ENCODE measurements at places on chromosomes 16 and 17. TPM values are rescaled to one million over a fixed set of nuclear protein-coding genes. Genes with fewer than 3 reads are reported as not detected.

HSDL1 gene
- 14.4 TPM for total RNA-seq

AATK gene
- 0.46 TPM for total RNA-seq

RDM1 gene
- not detected for total RNA-seq

APOH gene
- 0.73 TPM for total RNA-seq

CA10 gene
- total RNA-seq: not detected

PDP2 gene
- total RNA-seq: 27.4 TPM

KRTAP1-4 gene
- total RNA-seq: not detected

OTOA gene
- total RNA-seq: not detected

PROCA1 gene
- 1.2 TPM for total RNA-seq

TBC1D28 gene
- not detected for total RNA-seq

GAS2L2 gene
- total RNA-seq: 0.05 TPM

- DNase-seq: no peak
Observed at GRCh38 chr17:73348018-73348828, 36.4 kb upstream of the CDC42EP4 start.

DNA sequence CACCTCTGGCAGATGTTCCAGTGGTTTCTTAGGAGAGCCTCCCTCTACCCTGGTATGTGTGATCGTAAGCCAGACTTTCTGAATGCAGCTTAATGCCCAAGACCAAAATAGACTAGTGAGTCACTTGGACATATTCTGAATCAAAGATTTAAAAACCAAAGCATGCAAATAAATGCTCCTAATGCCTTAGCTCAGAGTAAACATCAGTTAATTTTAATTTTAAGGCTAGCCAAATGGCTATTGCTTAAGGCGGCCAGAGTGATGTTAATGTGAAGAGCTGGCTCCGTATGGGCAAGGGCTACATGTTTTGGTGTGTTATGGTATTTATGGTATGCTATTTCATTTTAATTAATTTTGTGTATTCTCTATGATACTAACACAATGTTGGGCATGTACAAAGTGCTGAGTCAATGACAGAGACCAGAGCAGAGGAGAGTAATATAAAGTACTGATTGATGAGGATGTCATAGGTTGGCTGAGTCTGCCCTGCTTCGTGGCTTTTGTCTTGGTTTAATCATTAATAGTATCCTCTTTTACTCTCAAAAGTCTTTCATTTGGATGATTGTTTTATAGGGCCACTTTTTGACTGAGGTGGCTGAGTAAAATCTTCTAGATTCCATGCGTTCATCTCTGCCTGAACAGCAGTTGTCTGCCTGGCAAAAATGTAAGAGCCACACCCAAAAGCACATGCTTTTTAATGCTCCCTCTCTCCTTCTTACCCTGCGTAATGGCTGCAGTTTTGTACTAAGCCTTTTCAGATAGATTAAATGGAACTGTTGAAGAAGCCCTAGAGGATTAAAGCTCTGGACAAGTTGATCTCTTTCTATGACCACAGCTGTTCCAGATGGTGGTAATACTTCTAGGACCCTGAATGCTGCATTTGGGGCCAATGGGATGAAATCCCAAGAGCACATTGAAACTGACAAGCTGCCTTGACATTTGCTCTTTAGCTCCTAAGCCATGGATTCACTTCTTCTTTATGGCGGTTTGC is 59.6 kb downstream of the MAP2K6 start:
- DNase-seq: no peak

DNA sequence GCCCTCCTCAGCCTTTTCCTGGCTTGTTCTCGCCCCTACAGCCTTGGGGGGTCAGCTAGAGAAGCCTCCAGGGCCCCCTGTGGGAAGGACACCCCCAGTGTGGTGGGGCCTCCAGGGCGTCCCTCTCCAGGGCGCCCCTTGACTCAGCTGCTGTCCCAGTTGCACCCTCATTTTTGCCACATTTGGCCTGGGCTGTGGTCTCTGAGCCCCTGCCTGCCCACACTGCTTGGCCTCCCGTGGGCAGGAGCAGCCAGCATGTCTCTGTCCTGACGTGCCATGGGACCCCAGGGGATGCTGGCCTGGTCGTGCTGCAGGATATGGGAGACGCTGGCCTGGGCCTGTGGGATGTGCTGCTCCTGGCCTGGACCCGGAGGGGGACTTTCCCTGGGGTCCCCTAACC is 5.0 kb downstream of the CHTF18 start:
- no peak for DNase-seq

GRCh38 chr17:7589891-7590691 is at the start of gene SOX15:
SOX15 (minus strand) TSS chr17:7590094; CDS start chr17:7589676, 418 bp downstream.
- DNase-seq: no peak

- no peak for DNase-seq
Observed at GRCh38 chr16:73350707-73351452, 303.0 kb upstream of the ZFHX3 start.

DNA sequence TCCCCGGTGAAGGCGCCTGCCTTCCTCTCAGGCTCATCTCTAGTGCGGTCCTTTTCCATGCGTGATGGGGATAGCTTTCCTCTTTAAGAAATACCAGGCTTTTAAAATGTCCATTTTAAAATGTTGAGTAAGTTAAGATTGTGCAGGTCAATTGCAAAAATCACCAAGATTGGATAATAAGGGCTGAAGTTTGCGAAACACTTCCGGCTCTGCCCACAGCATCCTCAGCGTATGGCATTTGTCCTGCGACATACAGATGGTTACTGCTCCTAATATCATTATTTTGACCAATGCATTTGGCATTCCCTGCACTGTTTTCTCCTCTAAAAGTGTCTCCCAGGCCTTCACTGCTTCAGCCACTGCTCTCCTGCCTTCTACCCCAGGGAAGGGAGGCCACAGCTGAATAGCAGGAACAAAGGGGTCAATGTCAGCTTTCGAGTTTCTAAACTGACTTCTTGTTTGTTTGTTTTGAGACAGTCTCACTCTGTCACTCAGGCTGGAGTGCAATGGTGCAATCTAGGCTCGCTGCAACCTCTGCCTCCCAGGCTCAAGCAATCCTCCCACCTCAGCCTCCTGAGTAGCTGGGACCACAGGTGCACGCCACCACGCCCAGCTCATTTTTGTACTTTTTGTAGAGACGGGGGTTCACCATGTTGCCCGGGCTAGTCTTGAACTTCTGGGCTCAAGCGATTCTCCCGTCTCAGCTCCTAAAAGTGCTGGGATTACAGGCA is 91.9 kb downstream of the CRISPLD2 start:
- no peak for DNase-seq

DNA sequence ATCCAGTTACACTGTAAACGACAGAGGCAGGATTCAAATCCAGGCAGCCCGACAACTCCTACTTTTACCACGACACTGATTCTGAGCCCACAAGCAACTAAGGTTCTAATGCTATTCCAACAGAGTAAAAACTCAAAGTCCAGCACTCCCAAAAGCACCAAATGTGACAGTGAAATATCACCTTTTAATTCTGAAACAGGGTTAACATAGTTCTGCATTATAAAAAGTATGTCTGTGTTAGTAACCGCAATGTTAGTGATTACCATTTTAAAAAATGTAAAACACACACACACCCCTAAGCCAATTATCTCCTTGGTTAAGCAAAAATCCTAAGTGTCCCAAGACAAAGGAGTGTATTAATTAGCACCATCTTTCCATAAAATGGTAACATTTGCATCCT is 19.7 kb downstream of the HELZ start:
- DNase-seq: no peak

- no peak for DNase-seq
Observed at GRCh38 chr16:86558355-86559193, 3.5 kb upstream of the MTHFSD start.

DNA sequence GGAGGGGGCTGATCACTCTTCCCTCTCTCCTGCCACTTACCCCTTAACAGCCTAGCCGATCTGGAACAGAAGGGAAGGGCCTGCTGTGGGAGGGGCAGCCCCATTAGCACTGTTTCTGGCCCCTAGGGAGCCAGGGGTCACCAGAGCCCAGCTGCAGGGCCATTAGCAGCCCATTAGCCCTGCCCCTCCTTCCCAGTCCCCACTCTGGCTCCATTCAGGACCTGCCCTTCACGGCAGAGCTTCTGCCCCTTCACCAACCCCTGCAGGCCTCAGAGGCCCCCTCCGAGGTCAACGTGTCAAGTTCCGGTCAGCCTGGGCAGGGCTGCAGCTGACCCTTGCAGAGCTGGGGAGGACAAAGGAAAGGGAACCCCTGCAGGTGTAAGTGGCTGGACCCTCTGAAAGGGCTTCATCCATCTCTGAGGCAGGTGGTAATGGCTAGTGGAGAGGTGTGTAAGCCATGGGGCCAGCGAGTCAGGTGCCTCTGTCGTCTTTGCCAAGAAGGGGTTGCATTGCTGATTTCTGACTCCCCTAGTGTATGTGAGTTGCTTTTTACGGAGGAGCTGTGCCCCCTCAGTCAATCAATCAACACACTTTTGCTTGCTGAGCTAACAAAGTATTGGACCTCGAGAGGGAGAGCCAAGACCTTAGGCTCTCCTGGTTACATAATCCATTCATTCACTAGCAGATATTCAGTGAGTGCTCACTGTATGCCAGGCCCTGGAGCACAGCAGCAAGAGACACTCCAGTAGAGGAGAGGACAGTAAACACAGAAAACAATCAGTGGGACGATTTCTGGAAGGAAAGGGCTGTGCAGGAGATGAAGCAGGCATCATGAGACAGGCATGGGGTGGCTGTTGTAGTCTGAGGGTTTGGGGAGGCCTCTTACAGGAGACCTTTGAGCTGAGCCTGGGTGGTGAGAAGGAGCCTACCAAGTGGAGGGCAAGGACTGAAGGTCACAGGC is 18.2 kb upstream of the KCNJ12 start:
- no peak for DNase-seq

DNA sequence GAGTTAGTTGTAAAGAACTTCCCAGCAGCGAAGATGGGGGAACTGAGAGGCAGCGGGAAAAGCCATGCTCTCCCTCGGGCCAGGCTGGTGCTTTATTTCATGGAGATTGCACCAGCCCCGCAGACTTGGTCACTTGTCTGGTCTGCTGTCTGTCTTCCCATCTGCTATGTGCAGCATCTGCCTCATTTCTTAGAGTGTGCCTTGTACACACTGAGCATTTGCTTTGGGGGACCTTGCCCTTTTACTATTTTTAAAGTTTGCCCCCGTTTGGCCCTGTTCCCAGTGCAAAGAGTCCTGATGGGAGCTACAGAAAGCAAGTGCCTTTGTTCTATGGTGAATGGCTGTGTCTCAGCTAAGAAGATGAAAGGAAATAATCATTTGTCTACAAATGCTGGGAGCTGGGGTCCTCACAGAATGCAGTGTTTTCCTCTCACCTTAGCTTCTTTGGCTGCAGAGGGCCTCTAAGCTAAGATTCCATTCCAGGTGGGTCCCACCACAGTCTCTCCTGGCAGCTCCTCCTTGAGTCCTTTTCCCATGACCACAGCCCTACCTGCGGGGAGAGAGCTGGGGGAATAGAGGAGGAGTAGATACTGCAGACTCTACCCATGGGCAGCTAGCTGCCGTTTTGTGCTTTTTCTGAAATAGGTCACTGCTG is 25.1 kb upstream of the CNOT1 start:
- DNase-seq: no peak

GRCh38 chr16:55091213-55091870 is 160.7 kb downstream of the IRX5 start:
- DNase-seq: no peak

GRCh38 chr17:67376415-67376736 is 705 bp upstream of the PITPNC1 start:
- DNase-seq: no peak

DNA sequence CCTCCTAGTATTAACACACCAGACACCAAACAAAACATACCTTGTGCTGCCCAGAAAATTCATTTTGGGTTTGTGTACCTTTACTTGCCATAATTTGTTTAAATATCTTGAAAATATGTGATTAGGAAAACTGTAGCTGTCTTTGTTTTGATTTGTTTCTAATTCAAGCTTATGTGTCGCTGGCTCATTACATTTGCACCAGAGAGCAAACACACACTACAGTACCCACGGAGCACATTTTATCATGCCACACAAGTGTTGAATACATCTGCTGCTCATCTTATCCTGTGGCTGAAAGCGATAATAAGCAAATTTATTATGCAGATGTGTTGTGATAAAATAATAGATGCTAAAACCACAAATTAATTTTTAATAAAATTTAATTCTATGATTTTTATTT is 63.1 kb downstream of the SPAG9 start:
- DNase-seq: no peak

GRCh38 chr17:45332989-45333701 is 16.3 kb upstream of the MAP3K14 start:
- DNase-seq: no peak

DNA sequence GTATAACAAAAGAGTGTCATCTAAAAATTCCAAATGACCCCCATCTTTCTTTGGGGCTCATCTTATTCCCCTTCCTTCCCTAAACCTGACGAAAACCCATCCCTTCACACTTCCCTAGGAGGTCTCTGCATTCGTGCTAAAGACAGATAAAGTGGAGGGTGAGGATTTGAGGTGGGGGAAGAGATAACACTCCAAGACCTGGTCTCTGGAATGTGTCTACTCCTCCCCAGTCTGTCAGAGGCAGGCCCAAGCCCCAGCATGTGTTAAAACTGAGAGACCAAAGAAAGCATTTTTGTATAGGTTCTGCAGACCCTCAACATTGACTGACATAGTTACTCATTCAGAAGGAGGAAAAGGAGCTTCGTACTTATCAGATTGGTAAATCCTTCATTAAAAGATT is 11.0 kb upstream of the LHX1 start:
- DNase-seq: no peak

DNA sequence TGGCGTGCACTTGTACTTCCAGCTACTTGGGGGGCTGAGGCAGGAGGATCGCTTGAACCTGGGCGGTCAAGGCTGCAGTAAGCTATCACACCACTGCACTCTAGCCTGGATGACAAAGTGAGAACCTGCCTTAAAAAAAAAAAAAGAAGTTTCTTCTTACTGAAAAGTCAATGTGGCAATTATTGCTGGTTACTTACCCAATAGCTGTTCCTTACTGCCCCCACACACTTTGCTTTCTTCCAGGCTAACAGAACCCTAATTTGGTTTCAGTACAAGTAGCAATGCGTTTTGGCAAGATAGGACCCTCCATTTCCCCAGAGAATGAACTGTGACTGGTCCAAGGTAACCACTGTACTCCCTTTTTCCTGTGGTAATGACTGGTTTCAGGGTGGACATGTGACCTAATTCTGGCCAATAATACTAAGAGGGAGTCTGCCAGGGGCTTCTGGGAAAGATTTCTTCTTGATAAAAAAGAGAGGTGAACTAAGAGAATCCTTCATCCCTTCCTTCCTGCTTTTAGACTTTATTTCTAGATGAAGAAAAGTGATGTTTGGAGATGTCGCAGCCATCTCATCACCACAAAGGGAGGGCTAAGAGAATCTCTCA is 58.8 kb upstream of the MSI2 start:
- DNase-seq: no peak

All from activated T-cell treated with anti-CD3 and anti-CD28 coated beads, Interleukin-2, amount 50 U/mL, for 4 hours (primary cell).